A172 (cell line): ENCODE measurements at places on chromosomes 3 and 15.

DNA sequence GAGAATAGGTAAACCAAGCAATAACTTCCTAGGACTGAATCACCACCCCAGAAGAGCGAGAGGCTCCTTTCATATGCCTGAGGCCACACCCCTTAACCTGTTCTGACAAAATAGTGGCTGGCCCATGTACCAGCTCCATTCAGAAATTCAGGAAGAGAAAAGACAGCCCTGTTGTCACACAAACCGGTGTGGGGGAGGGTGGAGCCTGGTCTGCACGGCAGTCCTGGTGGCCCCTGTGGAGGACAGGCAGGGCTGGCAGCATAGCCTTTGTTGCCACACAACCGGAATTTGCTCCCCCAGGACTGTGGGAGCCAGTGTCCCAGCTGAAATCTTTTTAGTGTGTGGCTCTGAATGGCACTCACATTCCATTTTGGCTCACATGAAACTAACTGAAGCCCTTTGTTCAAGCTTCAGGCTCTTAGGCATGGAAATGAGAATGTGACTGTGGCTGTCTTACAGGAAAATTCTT, 23.8 kb downstream of the RLBP1 start:
- no peak for DNase-seq

- DNase-seq: no peak
Observed at GRCh38 chr15:90003736-90004135, 2.6 kb downstream of the ZNF710 start.

DNA sequence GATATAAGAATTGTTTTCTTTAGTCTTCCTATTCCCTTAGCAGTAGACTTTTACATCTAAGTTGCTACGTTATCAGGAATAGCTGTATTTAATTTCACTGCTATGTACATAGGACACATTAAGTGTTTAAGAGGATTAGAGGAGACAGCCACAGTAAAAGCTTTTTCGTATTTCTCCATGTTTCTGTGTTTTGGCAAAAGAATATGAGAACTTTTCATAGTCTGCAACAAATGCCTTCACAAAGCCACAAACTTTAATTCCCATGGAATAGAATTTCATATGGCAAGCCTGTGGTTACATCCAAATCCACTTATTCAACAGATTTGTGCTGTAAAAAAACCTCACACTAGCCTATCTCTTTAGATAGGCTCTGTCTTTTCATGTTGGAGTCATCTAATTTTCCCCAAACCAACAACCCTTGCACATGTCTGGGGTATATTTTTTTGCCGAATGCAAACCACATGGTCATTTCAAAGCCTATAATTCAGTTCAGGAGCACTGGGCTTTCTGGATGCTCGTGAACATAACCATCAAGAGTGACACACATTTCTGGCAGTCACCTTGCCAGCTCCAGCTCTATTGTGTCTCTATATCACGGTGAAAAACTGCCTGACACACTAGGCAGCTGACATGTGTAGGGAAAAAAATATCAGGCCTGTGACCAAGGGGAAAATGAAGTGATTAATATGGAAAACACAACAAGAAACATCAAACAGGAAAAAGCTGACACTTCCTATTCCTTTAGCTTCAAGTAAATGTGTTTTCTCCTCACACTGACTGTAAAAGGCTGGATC, 19.2 kb downstream of the PLD1 start:
- no peak for DNase-seq

- peak; percentile 41 for DNase-seq
Observed at GRCh38 chr3:97821287-97821773, 481 bp upstream of the CRYBG3 start.

- no peak for DNase-seq
Observed at GRCh38 chr3:11375333-11376088, 103.3 kb downstream of the ATG7 start.

DNA sequence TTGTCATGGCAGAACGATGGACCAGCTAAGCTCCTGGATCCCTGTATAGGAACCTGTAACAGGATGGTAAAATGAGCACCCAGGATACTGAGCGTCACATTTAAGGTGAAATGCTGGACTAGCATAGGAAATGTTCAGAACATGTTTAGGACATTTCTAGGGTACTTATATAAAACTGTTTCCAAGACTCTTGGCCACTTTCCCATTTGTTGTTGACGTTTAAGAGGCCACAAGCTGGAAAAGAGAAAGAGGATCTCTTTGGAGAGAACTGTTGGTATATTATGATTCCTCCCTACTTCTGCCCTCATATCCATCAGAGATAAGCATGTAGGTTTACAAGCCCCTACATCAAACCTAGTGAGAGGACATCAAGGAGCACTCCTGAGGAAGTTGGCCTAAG, 57.5 kb downstream of the SCN11A start:
- DNase-seq: no peak

GRCh38 chr15:64948916-64949315, 37.2 kb downstream of the ANKDD1A start:
- DNase-seq: no peak

DNA sequence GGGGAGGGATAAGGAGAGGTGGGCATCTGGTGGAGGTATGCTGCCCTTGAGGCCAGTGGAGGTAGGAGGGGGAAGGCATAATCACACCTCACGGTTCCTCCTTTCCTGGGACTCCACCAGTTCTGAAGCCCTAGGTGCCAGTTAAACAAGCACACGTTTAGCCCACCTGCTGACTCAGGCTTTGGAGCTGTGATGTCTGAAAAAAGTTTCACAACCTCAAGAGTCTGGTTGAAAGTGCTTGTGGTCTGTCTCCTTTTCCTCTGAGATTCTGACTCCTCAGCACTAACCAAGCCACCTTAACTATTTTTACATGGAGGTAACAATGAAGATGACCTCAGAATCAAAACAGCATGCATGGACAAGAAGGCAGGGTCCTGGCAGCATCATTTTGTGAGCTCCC, 23.0 kb downstream of the HPS3 start:
- DNase-seq: no peak

GRCh38 chr15:59401824-59402569, 29.3 kb upstream of the MYO1E start:
- DNase-seq: no peak

DNA sequence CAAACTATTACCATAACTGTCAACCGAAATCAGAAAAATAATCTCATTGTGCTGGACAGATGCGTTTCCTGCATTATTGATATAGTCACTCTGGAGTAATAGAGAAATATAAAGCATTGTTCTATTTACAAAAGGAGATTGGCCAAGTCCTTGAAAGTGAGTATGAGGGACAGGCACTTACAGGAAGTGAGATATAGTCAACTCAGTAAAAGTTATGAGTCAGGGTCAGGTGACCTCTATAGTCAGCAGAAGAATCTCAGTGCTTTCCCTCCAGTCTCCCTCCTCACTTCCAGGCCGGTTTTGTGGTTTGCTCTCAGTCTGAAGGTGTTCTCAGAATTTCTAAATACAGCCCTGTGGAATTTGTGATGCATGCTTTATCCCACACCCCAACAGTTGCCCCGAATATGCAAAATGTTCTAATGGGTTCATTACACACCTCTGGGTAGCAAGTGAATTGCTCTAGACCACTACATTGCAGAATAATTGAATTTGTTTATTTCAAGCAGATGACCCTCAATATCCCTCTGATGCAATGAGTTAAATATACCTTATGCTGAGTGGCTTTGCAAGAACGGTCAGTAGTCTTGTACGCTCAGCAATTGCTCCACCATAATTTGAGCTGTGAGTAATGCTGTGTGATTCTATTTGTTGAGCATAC, 787.7 kb downstream of the MCTP2 start:
- peak; percentile 89 for DNase-seq
